ENCODE measurements at places on chromosomes 11 and 22. TPM values are rescaled to one million over a fixed set of nuclear protein-coding genes. Genes with fewer than 3 reads are reported as not detected.

DNA sequence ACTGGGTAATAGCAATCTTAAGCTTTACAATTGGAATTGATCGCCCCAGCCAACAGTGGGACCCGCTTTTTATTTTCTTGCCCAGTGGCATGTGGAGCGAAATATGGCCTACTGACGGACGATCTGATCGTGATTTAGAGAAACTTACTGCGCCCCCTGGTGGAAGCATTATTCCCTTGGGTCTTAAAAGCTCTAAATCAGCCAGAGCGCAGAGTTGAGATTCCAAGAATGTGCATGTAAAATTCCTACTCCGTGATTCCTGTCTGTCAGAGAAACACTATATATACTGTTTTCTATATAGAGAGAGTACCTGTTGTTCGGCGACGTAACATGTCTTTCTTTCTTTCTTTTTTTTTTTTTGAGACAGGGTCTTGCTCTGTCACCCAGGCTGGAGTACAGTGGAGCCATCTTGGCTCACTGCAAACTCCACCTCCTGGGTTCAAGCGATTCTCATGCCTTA is 3.7 kb upstream of the DPF2 start:
- H3K27ac ChIP-seq, result peak overlapping the region; percentile 13
- peak; percentile 70 for DNase-seq
- peaks cover 3% of the 10 kb centered on the region for H3K4me1 ChIP-seq
- no peaks in the 10 kb centered on the region for H3K27me3 ChIP-seq
- no peaks in the 10 kb centered on the region for H3K36me3 ChIP-seq

Gene HEPN1
- not detected for polyA plus RNA-seq

Gene PAX6
- not detected for polyA plus RNA-seq

DNA sequence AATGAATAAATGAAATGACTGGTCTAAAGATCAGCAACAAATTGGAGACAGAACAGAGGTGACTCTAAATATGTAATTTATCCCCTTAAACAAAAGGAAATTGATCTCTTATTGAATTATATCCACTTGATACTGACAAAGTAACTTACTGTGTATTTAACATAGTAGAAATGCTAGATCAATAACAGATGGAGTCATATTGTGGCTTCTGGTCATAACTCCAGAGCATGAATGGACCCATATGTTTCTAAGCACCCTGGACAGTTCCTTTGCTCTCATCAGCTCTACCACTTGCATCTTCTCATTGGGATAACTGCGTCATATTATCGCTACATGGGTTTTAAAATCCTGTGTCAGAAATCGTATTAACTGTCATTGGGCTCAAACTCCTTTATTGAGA is 222.3 kb downstream of the ETS1 start:
- no peaks in the 10 kb centered on the region for H3K36me3 ChIP-seq
- H3K4me3 ChIP-seq, result no peak overlapping the region
- DNase-seq, result no peak
- H3K4me1 ChIP-seq, result no peaks in the 10 kb centered on the region

- H3K4me1 ChIP-seq, result peaks cover 36% of the 10 kb centered on the region
- no peak overlapping the region for H3K4me3 ChIP-seq
- no peaks in the 10 kb centered on the region for H3K27me3 ChIP-seq
- DNase-seq, result peak; percentile 80
- no peaks in the 10 kb centered on the region for H3K36me3 ChIP-seq
Measured at GRCh38 chr22:30204742-30205111, 41.8 kb downstream of the LIF start.

- no peaks in the 10 kb centered on the region for H3K36me3 ChIP-seq
- H3K4me3 ChIP-seq, result no peak overlapping the region
- no peaks in the 10 kb centered on the region for H3K4me1 ChIP-seq
- H3K27ac ChIP-seq, result no peak overlapping the region
Measured at GRCh38 chr11:45796461-45796861, 8.5 kb upstream of the SLC35C1 start.

DNA sequence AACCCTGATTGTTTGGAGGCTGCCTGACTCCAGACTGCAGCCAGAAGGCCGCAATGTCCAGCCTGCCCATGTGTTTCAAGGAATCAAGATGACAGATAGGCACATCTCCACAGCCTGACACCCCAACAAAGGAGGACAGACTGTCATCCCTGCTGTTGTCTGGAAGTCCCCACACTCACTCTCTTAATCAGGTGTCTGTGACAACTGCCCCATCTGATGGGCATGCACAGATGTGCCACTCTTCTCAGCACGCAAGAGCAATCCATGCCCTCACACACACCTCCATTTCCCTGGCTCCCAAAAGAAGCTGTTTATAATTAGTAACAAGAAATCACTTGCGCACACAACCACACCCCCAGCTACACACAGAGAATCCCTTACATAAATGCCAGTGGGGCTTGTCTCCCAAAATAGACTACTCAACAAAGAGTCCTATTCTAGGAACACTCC is 117.6 kb downstream of the C11orf58 start:
- H3K4me3 ChIP-seq, result no peak overlapping the region
- H3K27ac ChIP-seq, result no peak overlapping the region
- no peaks in the 10 kb centered on the region for H3K36me3 ChIP-seq
- DNase-seq, result no peak
- H3K4me1 ChIP-seq, result no peaks in the 10 kb centered on the region

Gene AIFM3
- polyA plus RNA-seq, result 1.3 TPM

DNA sequence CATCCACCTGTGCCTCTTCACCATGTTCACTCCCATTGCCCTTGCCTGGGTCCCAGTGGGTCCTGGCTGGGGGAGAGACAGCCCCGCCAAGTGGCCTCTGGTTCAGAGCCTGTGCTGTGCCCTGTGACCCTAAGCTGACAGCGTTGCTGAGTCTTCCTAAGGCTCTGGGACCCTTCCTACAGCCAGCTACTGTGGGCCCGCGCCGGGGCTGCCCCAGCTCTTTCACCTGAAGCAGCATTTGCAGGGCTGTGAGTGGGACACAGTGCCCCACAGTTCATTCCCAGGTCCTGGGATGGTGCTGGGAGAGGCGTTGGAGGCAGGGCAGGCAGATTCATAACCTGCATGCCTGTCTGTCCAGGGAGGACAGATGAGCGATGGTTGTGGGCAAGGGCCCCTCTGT is 10.7 kb downstream of the TPCN2 start:
- H3K27ac ChIP-seq, result no peak overlapping the region
- no peak for DNase-seq
- H3K4me3 ChIP-seq, result no peak overlapping the region

DNA sequence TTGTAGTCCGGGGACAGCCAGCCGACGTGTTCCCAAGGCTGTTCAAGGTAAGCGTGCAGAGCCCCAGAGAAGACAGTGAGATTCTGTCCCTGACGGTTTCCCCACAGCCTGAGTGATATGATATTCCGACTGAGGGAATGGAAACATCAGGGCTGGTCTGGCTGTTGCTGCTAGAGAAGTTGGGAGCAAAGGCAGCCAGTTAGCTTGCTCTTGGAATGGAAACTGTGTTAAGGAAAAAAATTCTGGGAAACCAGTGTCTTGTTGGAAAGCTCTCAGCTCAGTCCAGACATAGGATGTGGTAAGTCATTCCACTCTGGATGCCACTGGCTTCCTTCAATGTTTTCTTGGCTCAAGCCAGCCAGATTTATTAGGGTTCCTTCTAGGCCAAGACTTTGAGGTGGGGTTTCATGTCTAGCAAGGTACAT is 8.8 kb downstream of the CRY2 start:
- peak overlapping the region; percentile 95 for H3K27ac ChIP-seq
- DNase-seq, result no peak
- H3K36me3 ChIP-seq, result peaks cover 9% of the 10 kb centered on the region
- no peaks in the 10 kb centered on the region for H3K27me3 ChIP-seq
- peaks cover 36% of the 10 kb centered on the region for H3K4me1 ChIP-seq

GRCh38 chr11:85784480-85785265 is 26.3 kb downstream of the SYTL2 start:
- H3K4me1 ChIP-seq, result peaks cover 3% of the 10 kb centered on the region
- H3K27ac ChIP-seq, result no peak overlapping the region
- H3K36me3 ChIP-seq, result no peaks in the 10 kb centered on the region
- no peak for DNase-seq
- no peak overlapping the region for H3K4me3 ChIP-seq

DNA sequence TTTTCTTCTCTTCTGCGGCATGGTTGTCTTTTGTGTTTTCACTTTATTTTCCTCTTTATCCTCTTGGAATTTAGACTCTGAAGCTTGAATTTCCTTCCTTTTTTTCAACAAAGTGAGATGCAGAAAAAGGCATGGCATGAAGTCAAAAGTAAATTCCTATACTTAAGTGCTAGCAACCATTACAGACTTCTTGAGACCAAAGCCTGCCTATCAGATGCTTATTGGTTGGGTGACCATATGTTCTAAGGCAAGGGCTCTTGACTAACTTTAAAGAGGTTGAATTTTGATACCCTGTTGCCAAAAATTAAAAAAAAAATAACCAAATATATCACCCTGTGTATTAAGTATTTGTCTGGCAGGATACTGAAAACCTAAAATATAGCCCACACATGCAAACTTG is 237.4 kb downstream of the TMEM135 start:
- DNase-seq, result no peak
- H3K36me3 ChIP-seq, result no peaks in the 10 kb centered on the region
- H3K4me3 ChIP-seq, result no peak overlapping the region
- H3K27me3 ChIP-seq, result no peaks in the 10 kb centered on the region
- no peaks in the 10 kb centered on the region for H3K4me1 ChIP-seq

GRCh38 chr11:93279851-93280347 is 50.6 kb upstream of the DEUP1 start:
- H3K4me1 ChIP-seq, result no peaks in the 10 kb centered on the region
- H3K27ac ChIP-seq, result no peak overlapping the region
- no peaks in the 10 kb centered on the region for H3K27me3 ChIP-seq
- H3K4me3 ChIP-seq, result no peak overlapping the region
- DNase-seq, result no peak

- H3K27me3 ChIP-seq, result no peaks in the 10 kb centered on the region
- DNase-seq, result no peak
- H3K36me3 ChIP-seq, result no peaks in the 10 kb centered on the region
- H3K4me1 ChIP-seq, result no peaks in the 10 kb centered on the region
- H3K4me3 ChIP-seq, result no peak overlapping the region
Measured at GRCh38 chr22:43825651-43826050, 13.5 kb upstream of the EFCAB6 start.

GRCh38 chr11:90661233-90661632 is 438.4 kb upstream of the CHORDC1 start:
- DNase-seq, result no peak
- H3K4me1 ChIP-seq, result no peaks in the 10 kb centered on the region
- no peak overlapping the region for H3K4me3 ChIP-seq
- H3K27me3 ChIP-seq, result no peaks in the 10 kb centered on the region
- no peaks in the 10 kb centered on the region for H3K36me3 ChIP-seq
- H3K27ac ChIP-seq, result no peak overlapping the region

Gene PRPF19
- polyA plus RNA-seq, result 44.0 TPM

Gene TMEM121B
- polyA plus RNA-seq, result 0.13 TPM

GRCh38 chr11:57881647-57882046 is 120.0 kb downstream of the CTNND1 start:
- no peaks in the 10 kb centered on the region for H3K36me3 ChIP-seq
- no peak for DNase-seq
- no peak overlapping the region for H3K4me3 ChIP-seq
- H3K4me1 ChIP-seq, result no peaks in the 10 kb centered on the region
- H3K27ac ChIP-seq, result no peak overlapping the region

Gene NCF4
- not detected for polyA plus RNA-seq

DNA sequence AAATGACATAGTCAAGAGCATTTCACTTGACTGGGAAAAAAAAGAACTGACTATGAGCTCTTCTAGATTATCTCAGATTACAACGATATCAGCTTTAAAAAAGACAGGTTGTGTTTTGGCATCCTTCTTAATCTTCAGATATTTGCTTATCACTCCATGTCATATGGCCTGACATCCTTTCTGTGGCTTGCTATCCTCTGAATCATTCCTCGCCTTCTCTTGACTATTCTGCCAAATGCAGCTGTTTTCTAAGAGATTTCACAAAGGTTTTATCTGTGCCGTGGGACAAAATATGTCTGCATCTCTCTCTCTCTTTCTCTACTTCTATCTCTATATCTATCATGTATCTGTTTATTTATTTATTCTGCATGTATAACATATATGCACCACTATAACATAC is 746.1 kb downstream of the CNTN5 start:
- no peak overlapping the region for H3K4me3 ChIP-seq
- no peaks in the 10 kb centered on the region for H3K27me3 ChIP-seq
- no peaks in the 10 kb centered on the region for H3K36me3 ChIP-seq
- H3K4me1 ChIP-seq, result no peaks in the 10 kb centered on the region
- no peak for DNase-seq

Gene APOBEC3F
- polyA plus RNA-seq, result 3.8 TPM

- H3K36me3 ChIP-seq, result peaks cover 76% of the 10 kb centered on the region
- H3K27ac ChIP-seq, result no peak overlapping the region
- no peak for DNase-seq
- no peaks in the 10 kb centered on the region for H3K27me3 ChIP-seq
- H3K4me3 ChIP-seq, result no peak overlapping the region
- H3K4me1 ChIP-seq, result peaks cover 14% of the 10 kb centered on the region
Measured at GRCh38 chr11:128476729-128477128, 110.6 kb downstream of the ETS1 start.

GRCh38 chr11:17354601-17354991 is 3.0 kb downstream of the NCR3LG1 start:
- H3K27me3 ChIP-seq, result no peaks in the 10 kb centered on the region
- DNase-seq, result peak; percentile 71
- no peaks in the 10 kb centered on the region for H3K36me3 ChIP-seq
- peaks cover 5% of the 10 kb centered on the region for H3K4me1 ChIP-seq
- no peak overlapping the region for H3K27ac ChIP-seq
- peak overlapping the region; percentile 77 for H3K4me3 ChIP-seq

- H3K27ac ChIP-seq, result peak overlapping the region; percentile 100
- H3K27me3 ChIP-seq, result no peaks in the 10 kb centered on the region
- no peaks in the 10 kb centered on the region for H3K36me3 ChIP-seq
- DNase-seq, result no peak
- H3K4me3 ChIP-seq, result no peak overlapping the region
Measured at GRCh38 chr11:64057890-64058289, 22.2 kb downstream of the FLRT1 start.

Gene MOGAT2
- not detected for polyA plus RNA-seq

Gene MRPL40
- 35.7 TPM for polyA plus RNA-seq

DNA sequence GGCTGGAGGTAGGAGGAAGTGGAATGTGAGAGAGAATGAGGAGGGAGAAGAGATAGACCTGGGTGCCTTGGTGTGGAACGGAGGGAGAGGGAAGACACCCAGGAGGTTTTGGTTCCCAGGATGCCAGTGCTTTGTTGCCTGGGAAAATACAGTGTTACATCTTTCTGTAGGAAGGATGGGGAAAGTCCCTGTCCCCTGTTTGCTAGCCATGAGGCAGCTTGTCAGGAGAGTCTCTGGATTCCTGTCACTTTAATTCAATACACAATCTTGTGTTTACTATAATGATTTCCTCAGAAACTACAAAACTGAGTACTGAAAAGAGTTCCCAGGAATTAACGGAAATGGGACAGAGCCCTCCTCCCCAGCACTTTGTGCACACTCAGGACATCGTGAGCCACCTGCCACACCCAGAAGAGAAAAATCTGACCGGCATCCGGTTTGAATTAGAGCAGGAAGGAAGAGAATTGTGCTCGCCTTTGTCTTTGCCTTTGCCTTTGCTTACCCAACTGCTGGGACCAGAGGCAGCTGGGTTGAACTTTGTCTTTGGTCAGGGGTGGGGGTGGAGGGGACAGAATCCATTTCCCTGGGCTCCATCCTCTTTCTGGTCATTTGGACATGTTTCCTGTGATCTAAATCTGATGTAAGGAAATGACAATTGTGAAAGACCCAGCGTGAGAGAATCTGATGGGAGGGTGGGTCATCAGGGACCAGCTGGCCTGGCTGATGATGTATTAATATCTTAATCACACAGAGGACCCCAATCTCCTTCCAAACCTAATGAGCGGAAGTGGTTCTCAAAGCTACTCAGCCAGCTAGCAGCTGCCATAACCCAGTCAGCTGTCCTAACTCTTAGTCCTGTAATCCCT is 1.3 kb upstream of the LIMK2 start:
- no peaks in the 10 kb centered on the region for H3K27me3 ChIP-seq
- H3K27ac ChIP-seq, result no peak overlapping the region
- H3K4me1 ChIP-seq, result no peaks in the 10 kb centered on the region
- H3K4me3 ChIP-seq, result no peak overlapping the region

Data from SK-N-SH (cell line).